AG04450 (cell line): ENCODE measurements at places on chromosomes 3 and 15.
A peak's percentile ranks its signal among the peaks of the same experiment; 100 is the strongest.

DNA sequence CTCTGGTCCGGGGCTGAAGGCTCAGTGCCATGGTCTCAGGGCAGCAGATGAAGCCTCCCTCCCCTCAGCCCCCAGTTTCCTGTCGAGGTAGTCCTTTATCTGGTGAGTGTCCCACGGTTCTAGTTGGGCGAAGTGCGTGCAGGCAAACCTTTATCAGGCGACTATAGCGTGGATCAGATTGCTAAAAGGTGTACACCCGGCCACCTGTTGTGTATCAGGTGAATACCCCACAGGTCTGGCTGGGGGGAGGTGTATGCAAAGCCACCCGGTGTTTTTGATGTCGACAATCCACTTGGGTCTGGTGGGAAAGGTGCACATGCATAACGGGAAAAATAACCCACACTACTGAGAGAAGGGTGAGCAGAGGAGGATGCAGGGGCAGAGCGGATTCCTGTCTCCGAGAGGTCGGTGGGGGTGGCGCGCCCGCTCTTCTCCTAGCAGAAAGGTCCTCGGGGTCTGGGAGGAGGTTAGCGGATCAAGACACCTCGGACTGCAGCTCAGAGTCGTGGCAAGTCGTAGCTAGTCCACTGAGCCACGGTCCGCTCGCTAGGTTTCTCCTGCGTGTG, 507 bp downstream of the SLC12A6 start:
- no peak for DNase-seq

DNA sequence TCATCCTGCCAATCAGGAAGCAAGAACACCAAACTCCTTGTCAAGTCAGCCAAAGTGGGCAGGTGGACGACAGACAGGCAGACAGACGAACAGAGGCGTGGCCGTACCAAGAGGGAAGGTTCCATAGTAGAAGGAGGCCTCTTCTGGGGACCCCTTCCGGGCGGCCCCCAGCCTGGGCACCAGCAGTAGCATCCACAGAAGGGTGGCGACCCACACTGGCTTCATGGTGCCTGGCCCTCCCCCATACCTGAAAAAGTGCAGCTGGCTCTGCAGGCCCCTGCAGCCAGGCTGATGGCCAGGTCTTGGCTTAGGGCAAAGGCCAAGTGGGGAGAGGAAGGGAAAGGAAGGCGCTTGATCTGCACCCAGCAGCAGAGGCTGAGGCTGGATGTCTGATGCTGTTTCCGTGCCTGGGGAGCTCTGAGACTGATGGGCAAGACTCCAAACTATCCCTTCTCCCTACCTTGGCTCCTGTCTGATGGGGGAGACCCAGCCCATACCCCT, 607 bp downstream of the LCTL start:
- DNase-seq, result no peak

GRCh38 chr15:100760357-100760903, 119.2 kb upstream of the ALDH1A3 start:
- DNase-seq, result no peak

DNA sequence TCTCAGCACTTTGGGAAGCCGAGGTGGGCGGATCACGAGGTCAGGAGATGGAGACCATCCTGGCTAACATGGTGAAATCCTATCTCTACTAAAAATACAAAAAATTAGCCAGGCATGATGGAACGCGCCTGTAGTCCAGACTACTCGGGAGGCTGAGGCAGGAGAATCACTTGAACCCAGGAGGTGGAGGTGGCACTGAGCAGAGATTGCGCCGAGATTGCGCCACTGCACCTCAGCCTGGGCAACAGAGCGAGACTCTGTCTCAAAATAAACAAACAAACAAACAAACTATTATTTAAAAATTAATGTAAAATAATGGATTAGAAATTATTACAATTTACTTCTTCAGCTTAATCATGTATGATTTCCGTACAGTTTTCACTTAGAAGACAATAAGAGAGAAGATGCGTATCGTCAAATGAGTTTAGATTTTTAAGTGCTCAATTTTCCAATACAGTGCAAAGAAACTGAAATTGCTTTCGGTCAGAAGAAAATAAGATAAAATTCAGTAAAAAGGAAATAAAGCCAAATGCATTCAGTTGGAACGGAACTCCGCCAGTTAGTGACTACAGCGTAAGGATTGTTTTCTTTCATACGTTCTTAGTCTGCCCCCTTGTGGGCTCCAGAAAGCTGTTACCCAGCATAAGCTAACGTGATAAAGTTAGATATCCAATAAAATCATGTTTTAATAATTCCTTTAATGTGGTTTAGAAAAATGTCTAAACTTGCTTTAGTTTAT, 24.8 kb downstream of the AADAC start:
- peak; percentile 65 for DNase-seq

- DNase-seq, result no peak
These were observed 83.2 kb downstream of the MB21D2 start for GRCh38 chr3:192834428-192834827.

GRCh38 chr3:64190517-64191515, 34.5 kb downstream of the PRICKLE2 start:
- peak; percentile 65 for DNase-seq

DNA sequence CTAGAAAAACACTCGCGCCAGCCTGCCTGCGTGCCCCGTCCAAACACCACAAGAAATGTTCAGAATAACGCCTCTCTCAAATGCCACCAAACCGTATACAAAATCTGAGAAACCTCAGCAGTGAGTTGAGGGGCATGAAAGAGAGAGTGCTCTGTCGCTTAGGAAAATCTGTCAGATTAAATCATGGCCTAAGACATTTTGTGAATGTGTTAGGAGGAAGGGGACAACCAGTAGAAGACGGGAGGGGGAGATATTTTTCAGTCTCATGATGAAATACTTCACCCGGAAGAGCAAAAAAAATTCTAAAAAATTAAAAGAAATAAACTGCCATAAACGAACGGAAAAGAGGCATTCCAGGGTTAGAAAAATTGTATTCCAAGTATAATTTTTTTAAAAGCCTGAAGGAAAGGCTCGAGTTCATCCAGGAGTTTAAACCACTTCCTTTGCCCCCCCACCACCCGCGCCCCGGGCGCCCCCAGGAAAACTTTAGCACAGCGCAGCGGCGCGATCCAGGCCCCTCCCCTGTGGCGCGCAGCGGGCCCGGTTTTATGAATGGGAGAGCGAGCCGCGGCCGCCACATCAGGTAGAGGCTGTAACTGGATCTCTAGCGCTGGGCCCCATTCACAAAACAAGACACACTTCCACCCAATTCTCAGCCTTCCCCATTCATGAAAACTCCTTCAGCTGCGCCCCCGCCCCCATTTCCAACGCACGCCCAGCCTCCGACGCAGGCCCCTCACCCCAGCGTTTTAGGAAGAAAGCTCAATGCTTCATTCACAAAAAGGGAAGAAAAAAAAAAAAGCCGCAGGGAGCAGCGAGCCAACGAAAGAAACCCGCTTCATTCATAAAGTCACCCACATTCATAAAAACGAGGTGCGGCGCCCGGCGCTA, 1.4 kb downstream of the ETV5 start:
- DNase-seq, result no peak

- DNase-seq, result no peak
These were observed 6.3 kb downstream of the MTMR10 start for GRCh38 chr15:30985081-30985531.

GRCh38 chr3:72481542-72481941, 366.7 kb downstream of the SHQ1 start:
- no peak for DNase-seq
